ENCODE measurements at places on chromosomes 2 and 18.

- DNase-seq = no peak
These were observed 20.6 kb upstream of the DSC1 start for GRCh38 chr18:31183302-31183701.

GRCh38 chr2:227576110-227576509 is 22.6 kb upstream of the SCYGR2 start:
- DNase-seq = no peak

- DNase-seq = no peak
These were observed 213.9 kb upstream of the FIGN start for GRCh38 chr2:163949693-163950092.

DNA sequence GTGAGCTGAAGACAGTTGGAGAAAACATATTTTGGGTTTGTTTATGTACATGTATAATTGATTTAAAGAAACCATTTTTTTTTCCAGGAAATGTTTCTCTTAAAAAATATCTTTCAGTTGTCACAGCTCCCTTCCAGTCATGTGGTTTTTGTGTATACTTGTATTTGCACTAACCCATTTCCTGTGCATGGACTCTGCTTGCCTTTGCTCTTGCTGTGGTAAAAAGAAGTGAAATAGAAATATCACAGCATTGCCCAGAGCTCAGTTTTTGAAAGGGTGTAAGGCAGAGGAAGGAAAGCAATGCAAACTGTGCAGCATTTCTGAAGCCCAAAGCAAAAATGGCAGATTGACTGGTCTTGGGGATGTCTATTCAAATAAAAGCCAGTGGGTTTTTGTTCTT is 10.4 kb upstream of the DOCK10 start:
- DNase-seq = no peak

DNA sequence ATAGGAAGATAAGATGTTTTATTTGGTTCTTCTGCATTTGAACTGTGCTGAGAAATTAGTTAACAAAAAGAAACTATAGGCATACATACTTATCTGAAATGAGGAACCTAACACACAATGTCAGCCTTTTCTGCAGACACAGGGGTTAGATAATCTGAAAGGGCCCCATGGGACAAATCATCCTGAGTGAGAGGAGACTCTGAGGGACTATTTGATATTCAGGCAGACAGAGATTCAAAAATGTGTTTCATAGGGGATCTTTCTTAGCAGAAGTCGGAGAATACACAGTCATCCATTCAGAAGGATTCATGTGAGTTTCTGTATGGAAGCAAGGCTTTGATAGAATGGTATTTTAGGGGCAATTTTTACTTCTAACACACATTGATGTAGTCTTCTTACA is 79.1 kb downstream of the NCKAP5 start:
- no peak for DNase-seq

GRCh38 chr2:28063492-28063962 is 173.0 kb downstream of the BABAM2 start:
- no peak for DNase-seq

DNA sequence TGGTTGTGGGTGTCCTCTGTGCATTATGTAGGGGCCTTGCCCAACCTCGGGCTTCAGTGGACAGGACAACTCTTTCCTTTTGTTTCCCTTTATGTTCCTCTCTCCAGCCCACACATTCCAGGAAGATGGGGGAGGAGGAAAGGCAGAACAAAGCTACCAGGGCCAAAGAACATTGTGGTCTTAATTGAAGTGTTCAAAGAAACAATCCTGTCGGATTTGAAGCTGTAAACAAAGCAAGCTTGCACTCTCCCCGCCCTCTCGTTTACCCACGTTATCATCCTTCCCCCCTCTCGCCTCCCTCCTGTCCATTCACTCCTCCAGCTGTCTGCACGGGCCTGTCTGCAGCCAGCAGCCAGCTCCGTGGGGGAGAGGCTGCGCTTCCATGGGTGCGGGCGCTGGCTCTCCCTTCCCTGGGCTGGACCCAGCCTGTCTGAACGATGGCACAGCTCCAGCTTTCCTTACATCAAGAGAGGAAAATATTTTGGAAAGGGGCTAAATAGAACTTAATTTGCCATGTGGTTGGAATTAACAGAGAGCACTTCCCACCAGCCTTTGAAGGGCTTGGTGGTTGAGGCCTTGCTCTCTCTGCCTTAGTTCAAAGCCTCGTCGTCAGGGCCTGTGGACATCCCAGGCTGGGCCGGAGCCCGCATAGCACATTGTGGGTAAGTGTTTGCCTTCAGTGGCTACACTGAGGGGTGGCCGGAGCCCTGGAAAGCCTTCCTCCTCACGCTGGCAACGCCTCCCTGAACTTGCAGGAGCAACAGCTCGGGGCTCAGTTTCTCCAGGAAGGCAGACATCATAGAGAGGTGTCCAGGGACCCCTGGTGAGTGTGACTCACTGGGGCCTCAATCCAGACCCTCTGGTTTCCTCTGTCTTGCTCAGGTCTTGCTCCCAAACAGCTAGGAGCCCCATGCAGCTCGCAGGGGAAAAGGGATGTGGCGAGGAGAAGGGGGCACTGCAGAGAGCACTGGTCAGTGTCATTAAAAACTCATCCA is 60.6 kb upstream of the HS6ST1 start:
- no peak for DNase-seq

DNA sequence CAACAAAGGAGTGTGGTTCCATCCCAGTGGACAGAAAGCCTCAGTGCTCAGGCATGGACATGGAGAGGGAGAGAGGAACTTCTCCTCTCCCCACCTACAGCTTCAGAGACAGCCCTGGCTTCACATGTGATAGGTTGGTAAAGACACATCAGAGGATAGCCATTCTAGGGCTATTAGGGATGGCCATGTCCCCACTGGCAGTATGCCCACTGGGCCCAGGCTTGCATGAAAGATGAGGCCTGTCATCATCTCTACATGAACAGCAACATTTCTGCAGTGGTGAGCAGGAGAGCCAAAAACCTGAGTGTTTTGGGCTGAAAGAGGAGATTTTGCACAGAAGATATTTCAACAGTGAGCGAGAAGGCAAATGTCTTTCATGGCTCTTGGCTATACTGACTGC is 517.2 kb downstream of the NR4A2 start:
- DNase-seq = no peak
